ENCODE measurements at places on chromosomes 12 and 14. TPM values are rescaled to one million over a fixed set of nuclear protein-coding genes. Genes with fewer than 3 reads are reported as not detected.

The MANSC1 gene
- total RNA-seq, result 32.0 TPM

GRCh38 chr12:94900496-94900895 lies 103.0 kb downstream of the NDUFA12 start:
- DNase-seq, result no peak

DNA sequence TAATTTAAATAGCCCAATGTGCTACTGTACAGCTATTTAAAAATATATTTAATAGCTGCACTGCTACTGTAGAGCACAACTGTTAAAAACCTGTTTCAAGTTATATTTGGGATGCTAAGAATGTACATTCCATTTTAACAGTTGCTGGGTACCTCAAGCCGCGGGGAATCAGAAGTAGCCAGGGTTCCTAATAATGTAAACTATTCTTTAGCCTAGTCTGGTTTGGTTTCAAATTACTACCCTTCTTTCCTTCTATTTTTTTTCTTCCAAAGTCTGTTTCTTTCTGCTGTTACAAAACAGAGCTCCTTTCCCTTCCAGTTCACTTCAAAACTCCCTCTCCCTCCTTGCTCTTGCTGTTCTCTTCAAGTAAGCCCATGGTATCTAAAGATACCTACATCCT lies 21.3 kb downstream of the SCAF11 start:
- no peak for DNase-seq

The RIMBP2 gene
- not detected for total RNA-seq

DNA sequence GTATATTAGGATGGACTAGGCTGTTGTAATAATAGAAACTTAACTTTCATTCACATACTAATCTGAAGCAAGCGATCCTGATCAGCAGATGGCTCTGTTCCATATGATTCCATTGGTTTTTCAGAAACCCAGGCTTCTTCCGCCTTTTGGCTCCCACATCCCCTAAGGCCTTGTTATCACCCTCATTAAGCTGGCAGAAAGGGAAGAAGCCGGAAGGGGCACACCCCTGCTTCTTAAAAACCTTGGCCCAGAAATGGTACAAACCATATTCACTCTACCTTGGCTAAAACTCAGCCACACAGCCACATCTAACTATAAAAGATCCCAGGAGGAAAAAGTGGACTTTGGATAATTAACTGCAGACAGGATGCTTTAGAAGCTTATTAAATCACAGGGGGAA lies 329.2 kb downstream of the PCNX1 start:
- DNase-seq, result no peak

The OTUB2 gene
- 0.55 TPM for total RNA-seq

DNA sequence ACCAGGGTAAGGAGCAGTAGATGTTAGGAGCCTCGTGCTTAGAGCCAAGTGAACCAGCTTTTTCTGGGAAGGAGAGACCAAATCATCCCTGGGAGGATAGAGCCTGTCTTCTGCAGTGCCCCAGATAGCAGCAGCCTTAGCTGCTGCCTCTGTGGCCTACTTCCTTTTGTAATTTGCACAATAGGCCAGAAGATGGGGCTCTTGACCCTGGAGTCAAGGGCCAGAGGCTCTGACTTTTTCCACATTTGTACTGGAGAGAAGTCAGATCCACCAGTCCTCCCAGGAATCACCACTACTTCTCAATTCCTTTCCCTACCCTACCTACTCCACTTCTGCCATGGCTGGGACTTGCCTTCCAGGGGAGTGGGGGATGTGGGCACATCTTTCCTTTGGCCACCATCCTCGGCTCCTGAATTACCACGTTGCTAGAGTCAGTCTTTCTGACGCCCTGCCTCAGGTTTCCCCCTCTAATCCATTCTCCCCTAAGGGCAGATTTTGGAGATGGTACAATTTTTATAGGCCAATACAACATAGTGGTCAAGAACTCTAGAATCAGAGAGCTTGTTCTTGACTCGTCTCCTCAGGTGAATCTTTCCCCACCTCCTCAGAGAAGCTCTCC lies 3.3 kb upstream of the SLC4A8 start:
- DNase-seq, result peak; percentile 56

DNA sequence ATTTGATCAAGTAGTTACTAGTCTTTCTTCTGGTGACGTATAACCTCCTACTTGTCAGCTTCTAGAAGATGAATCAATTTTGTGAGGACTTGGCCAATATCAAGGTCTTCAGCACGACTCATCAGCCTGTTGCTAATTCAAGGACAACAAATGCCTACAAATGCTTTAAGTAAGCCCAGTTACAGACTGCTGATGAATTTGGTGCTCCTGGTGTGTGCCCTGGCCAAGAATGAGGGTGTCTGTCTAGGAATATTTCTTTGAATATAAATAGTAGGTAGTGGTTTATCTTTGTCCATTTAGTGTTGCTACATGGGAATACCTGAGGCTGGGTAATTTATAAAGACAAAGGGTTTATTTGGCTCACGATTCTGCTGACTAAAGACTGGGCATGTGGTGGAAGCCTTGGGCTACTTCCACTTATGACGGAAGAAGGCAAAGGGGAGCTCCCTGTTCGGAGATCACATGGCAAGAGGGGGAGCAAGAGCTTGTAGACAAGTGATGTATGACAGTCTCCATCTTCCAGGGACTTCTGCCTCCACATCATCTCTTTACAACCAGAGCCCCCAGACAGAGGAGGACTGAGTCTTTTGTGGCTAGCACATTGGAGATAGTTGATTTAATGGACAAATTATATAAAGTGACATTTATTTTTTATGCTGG lies 180.2 kb downstream of the CRADD start:
- DNase-seq, result no peak

DNA sequence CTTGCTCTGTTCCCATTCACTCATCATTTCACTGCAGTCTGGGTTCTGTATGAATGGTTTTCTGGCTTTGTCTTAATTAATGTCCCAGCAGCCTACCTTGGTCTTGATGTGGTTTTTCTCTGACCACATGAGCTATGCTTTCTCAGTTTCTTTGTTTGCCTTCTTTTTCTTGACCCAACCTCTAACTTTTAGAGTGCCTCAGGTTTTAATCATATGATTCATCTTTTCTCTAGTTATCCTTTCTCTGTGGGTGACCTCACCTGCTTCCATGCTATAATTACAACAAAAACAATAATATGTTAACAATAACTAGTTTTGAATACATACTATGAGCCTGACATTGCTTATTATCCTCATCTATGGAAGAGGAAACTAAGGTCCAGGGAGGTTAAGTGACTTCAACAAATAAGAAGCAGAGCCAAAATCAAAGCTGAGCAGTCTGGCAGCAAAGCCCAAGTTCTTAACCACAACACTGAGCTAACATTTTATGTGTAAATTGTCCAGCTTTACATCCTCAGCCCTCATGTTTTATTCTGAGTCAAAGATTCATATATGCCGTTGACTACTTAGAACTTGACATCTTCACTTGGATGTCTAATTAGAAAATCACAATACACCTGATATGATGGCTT lies 4.7 kb upstream of the EPYC start:
- DNase-seq, result no peak

- DNase-seq, result peak; percentile 24
Observed at GRCh38 chr12:67456431-67456901, 187.3 kb downstream of the CAND1 start.

DNA sequence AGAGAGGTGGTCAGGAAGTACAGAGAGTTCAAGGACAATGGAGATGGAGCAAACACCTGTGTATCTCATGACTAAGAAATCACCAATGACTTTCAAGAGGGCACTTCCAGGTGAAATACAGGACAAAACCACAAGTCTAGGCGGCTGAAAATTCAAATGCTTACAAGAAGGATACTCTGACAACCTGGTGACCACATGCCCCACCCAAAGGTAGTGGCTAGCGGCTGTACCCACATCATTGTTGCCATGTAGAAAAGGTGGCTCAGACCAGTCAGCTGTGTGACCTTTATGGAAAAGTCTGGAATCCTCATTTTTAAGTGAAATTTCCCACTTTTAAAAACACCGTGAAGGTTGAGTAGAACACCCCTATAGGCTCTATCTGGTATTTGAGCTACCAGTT lies 48.6 kb upstream of the FRS2 start:
- DNase-seq, result no peak

DNA sequence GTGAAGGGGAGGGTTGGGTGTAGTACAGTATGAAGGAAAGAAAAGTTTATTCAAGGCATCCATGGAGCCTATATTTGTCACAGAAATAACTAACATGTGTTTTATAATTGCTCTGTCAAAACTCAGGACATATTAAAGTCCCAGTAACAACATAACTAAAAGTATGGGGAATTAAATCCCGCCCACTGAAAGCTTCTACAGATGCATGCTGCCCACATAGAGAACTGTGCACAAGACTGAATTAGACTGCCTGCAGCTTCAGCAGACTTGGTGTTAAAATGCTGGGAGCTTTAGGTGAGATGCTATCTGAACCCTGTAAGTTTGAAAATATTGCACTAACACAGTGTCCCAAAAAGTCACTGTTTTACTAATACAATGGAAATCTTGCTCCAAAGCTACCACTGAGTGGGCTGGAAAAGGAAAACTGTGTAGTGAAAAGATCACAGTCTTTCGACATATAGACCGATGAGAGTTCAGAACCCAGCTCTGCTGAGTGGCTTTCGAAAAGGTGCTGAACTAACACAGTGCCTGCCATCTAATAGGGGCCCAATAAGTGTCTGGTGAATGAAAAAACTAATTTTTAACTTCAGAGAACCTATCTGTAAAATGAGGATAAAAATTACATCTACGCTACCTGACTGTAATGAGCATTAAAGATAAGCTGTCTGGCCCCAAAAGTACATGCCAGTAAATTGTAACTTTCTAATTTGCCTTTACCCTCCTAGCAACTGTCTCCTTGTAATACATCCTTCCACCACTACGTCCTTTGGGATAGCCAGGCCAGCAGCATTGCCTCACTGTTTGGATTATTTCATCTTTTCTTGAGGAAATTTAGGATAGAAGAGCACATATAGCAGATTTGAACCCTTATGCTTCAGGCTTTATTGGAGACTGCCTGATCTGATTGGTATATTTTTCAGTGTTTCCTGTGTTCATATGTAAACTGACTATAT lies 237.6 kb downstream of the BCAT1 start:
- no peak for DNase-seq
